ENCODE measurements at places on chromosomes 6 and 20. TPM values are rescaled to one million over a fixed set of nuclear protein-coding genes. Genes with fewer than 3 reads are reported as not detected.
A peak's percentile ranks its signal among the peaks of the same experiment; 100 is the strongest.

- peak; percentile 82 for DNase-seq
- H3K4me3 ChIP-seq, result no peak overlapping the region
- H3K4me1 ChIP-seq, result peaks cover 2% of the 10 kb centered on the region
- H3K36me3 ChIP-seq, result no peaks in the 10 kb centered on the region
- no peaks in the 10 kb centered on the region for H3K27me3 ChIP-seq
Observed at GRCh38 chr6:35139924-35140638, 1.1 kb downstream of the TCP11 start.

DNA sequence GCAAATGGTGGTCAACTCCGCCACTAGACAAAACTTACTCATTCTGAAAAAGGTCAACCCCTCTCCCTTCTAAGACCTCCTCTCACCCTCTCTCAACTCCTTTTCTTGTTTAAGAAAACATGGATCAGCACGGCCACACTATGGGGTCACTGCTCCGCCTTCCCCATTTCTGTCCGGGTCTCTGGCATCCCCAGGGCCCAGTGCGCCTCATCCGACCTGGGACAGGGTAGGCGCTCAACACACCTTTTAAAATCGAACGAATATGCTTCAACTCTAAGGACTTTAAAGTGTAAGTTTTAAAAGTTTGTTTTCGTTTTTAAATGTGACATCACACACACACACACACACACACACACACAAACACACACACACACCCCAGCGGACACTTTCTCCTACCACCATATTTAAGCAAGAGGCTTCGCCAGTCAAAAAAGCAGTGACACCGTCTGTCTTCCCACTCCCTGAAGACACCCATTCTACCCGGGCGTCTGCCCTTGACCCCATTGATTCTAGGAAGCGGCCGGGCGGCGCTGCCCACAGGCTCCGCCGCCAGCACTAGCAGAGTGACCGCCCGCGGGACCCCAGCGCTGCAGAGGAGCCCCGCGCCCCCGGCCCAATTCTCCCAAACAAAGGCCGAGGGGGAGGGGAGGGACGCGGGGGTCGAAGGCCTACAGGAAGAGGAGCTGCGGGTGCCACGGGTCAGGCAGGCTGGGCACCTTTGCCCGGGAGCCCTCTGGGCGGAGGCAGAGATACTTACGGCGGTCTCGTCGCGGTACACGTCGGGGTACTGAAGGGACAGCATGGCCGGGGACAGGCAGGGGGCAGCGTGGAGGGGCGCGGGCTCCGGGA is 568 bp downstream of the PREP start:
- H3K4me1 ChIP-seq, result no peaks in the 10 kb centered on the region
- H3K27me3 ChIP-seq, result no peaks in the 10 kb centered on the region
- DNase-seq, result peak; percentile 36

GINS1 gene
- 6.6 TPM for total RNA-seq

DNA sequence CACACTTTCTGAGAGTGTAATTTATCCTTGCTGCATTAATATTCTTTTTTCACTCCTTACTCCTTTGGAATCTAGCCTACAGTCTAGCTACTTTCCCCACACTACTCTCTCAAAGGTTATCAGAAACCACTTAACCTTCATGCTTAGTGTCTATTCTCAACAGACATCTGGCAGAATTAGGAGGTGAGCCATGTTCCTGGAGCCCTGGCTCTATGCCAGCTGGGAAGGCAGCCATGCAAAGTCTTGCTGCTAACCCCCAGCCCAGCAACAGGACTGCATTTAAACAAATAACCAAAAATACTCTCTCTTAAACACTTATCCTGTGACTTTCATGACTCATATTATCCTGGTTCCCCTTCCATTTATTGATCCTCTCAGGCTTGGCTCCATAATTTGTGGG is 260.2 kb downstream of the BCKDHB start:
- no peaks in the 10 kb centered on the region for H3K36me3 ChIP-seq
- H3K4me3 ChIP-seq, result no peak overlapping the region
- no peak overlapping the region for H3K27ac ChIP-seq
- DNase-seq, result peak; percentile 77
- H3K27me3 ChIP-seq, result no peaks in the 10 kb centered on the region

DNA sequence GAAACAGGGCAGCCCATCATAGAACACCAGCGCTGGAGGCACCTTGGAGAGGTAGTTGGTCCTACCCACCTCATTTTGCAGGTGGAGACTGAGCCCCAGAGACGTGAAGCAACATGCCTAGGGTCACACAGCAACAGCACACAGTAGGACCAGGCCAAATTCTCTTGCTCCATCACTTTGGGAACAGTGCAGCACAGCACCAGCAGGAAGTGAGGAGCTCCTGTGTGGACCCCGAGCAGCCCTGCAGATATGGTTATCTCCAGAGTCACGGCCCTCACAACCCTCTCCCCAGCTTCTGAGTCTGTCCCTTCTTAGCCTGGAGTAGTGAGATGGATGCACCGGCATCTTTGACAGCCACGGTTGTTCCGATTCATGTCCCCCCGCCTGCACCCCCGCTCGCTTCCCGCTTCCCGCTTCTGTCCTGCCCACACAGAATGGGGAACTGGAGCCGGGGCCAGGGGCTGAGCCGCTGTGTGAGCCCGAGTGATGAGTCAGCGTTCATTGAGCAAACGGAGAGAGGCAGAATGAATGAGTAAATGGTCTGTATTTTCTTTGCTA is 72.6 kb upstream of the DUSP22 start:
- peak; percentile 66 for DNase-seq
- no peaks in the 10 kb centered on the region for H3K36me3 ChIP-seq
- H3K27ac ChIP-seq, result no peak overlapping the region
- peaks cover 7% of the 10 kb centered on the region for H3K4me1 ChIP-seq

- H3K27me3 ChIP-seq, result no peaks in the 10 kb centered on the region
- no peak for DNase-seq
- H3K27ac ChIP-seq, result no peak overlapping the region
- no peaks in the 10 kb centered on the region for H3K4me1 ChIP-seq
- no peaks in the 10 kb centered on the region for H3K36me3 ChIP-seq
- H3K4me3 ChIP-seq, result no peak overlapping the region
Observed at GRCh38 chr6:32642720-32643106, 5.5 kb downstream of the HLA-DQA1 start.

GRCh38 chr6:322940-323729 is 30.8 kb downstream of the DUSP22 start:
- H3K4me1 ChIP-seq, result peaks cover 7% of the 10 kb centered on the region
- no peaks in the 10 kb centered on the region for H3K36me3 ChIP-seq
- no peak overlapping the region for H3K27ac ChIP-seq
- no peak for DNase-seq

GRCh38 chr20:57716901-57717300 is 7.1 kb upstream of the PMEPA1 start:
- no peaks in the 10 kb centered on the region for H3K36me3 ChIP-seq
- H3K27me3 ChIP-seq, result peaks cover 5% of the 10 kb centered on the region
- no peak for DNase-seq
- H3K4me1 ChIP-seq, result peaks cover 18% of the 10 kb centered on the region
- H3K4me3 ChIP-seq, result no peak overlapping the region
- H3K27ac ChIP-seq, result no peak overlapping the region

SLC52A3 gene
- not detected for total RNA-seq

- H3K27me3 ChIP-seq, result no peaks in the 10 kb centered on the region
- no peak for DNase-seq
- no peak overlapping the region for H3K27ac ChIP-seq
- no peaks in the 10 kb centered on the region for H3K36me3 ChIP-seq
- no peaks in the 10 kb centered on the region for H3K4me1 ChIP-seq
Observed at GRCh38 chr6:69973138-69973537, 106.8 kb downstream of the COL19A1 start.

DNA sequence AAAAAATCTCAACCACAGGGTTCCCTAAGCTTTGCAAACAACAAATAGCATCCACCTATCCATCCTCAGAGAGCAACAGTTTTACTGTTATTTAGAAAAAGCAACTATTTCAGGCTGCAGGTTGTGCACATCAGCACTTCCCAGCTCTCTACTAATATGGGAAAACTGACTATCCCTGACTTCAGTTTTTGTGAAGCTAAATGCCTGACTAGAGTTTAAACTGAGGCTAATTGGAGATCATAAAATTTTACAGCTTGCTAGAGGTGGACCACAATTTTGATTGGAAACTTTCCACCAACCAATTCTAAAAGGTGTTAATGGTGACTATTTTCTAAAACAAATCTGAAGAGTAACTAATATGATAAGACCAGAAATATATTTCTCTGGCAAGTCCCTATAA is 36.9 kb downstream of the HLA-DMB start:
- H3K36me3 ChIP-seq, result peaks cover 5% of the 10 kb centered on the region
- H3K4me3 ChIP-seq, result no peak overlapping the region
- no peak overlapping the region for H3K27ac ChIP-seq

DNA sequence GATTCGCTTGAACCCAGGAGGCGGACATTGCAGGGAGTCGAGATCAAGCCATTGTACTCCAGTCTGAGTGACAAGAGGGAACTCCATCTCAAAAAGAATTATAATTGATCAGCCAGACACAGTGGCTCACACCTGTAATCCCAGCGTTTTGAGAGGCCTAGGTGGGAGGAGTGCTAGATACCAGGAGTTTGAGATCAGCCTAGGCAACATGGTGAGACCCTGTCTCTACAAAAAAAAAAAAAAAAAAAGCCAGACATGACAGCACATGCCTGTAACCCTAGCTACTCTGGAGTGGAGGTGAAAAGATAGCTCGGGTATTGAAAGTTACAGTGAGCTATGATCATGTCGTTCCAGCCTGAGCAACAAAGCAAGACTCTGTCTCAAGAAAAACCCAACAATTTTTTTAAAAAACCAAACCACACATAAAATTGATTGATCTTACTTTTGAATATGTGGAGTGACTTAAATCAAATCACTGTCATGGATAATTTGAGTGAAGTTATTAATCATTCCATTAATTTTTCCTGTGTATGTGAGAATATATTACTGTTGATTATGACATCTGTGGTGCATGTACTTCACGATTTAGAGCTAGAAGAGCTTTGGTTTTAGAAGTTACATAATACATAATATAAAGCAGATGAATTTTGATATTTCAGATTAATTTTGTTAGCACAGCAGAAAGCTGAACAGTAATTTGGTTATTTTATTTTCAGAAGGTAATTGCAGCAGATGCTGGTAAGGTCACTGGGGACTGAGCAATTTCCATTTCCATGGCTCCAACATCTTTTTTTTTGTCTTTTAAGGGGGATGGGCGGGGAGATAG is 34.4 kb downstream of the NCOA7 start:
- H3K27ac ChIP-seq, result no peak overlapping the region
- no peaks in the 10 kb centered on the region for H3K4me1 ChIP-seq
- no peak overlapping the region for H3K4me3 ChIP-seq
- peaks cover 1% of the 10 kb centered on the region for H3K36me3 ChIP-seq

DNA sequence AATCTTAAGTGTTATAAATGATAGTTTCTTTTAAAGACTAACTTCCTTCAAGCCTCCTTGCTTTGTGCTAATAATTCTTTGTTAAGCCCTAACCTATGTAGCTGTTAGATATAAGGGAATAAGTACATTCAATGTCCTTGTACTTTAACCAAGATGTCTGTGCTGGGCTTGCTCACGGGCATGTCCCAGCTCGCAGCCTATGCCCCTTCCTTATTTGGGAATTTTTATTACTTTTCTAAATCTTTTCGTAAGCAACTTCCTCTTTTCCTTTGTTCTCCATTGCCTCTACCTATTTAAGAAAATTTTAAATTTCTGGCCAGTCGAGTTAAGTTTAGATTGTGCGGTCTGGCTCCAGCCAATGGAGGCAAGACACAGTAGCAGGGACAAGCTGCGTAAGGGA is 26.0 kb upstream of the CDK19 start:
- no peak overlapping the region for H3K4me3 ChIP-seq
- no peaks in the 10 kb centered on the region for H3K27me3 ChIP-seq
- H3K27ac ChIP-seq, result no peak overlapping the region

HLA-DRB1 gene
- total RNA-seq, result not detected

DNA sequence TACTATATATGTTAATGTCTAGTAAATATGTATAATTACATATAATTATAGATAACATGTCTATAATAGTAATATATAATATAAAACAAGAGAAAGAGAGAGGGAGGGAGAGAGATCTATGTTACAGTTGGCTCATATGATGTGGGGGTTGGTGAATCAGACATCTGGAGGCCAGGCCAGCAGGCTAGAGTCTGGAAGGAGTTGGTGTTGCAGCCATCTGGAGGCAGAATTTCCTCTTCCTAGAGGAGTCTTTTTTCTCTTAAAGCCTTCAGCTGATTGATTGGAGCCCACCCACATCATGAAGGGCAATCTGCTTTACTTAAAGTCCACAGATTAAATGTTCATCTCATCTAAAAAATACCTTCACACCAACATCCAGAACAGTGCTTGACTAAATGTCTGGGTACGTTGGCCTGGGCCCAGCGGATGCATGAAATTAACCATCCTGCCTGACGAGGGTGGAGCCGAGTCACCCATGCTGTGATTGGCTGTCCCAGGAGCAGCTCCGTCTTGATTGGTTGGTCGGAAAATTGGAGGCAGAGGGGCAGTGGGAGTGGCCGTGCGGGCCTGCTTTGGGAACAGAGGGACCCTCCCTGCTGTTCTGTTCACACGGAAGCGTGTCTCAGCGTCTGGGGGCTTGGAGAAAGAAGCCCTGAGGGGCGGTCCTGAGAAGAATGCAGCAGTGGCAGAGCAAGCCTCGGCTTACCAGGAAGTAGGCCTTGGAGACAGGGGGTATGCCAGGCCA is 392.4 kb downstream of the QKI start:
- DNase-seq, result peak; percentile 25
- no peak overlapping the region for H3K27ac ChIP-seq
- no peaks in the 10 kb centered on the region for H3K36me3 ChIP-seq
- H3K4me3 ChIP-seq, result no peak overlapping the region

DNA sequence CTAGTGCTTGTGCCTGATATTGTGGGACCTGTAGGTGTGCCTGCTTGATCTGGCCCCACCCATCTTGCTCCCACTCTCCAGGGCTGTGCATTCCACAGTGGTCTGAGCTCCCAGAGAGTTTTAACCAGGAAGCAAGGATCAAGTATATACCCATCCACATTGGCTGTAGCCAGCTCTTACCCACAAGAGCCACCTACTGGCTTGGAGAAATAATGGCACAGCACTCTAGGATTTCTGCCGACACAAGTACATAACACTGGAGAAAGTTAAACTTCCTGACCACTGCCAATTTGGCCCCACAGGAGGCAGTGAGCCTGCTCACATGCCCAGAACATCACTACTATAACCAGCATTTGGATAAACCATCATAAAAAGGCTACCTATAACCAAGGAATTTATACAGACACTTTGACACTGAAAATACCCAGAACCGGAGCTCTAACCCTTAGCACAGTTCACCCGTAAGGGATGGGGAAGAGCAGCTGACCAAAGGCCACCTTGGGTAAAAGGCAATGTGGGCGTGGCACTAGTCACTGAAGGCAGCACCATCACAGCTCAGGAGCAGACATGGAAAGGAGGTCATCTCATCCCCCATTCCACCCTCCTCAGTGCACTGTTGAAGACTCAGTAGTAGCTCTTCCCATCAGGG is 440.4 kb downstream of the BTBD3 start:
- no peak overlapping the region for H3K4me3 ChIP-seq
- DNase-seq, result no peak
- no peaks in the 10 kb centered on the region for H3K36me3 ChIP-seq
- H3K27ac ChIP-seq, result no peak overlapping the region
- H3K27me3 ChIP-seq, result no peaks in the 10 kb centered on the region

DNA sequence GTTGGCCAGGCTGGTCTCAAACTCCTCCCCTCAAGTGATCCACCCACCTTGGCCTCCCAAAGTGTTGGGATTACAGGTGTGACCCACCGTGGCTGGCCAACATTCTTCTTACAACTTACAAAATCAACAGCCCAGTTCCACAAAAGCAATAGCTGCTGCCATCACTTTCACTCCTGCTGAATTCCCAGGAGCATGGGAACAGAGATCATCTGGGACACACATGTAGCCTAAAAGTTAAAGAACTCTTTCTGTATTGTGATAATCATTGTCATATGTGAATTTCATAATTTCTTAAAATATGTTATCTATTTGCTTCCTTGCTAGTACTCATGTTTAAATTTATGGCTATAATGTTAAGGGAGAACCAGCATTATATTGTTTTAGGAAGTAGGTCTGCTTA is 51.7 kb downstream of the NCOA6 start:
- H3K4me1 ChIP-seq, result peaks cover 7% of the 10 kb centered on the region
- no peak overlapping the region for H3K27ac ChIP-seq
- no peak for DNase-seq
- peaks cover 22% of the 10 kb centered on the region for H3K36me3 ChIP-seq
